T-helper 2 cell (primary cell): ENCODE measurements at places on chromosomes 16 and 17.

DNA sequence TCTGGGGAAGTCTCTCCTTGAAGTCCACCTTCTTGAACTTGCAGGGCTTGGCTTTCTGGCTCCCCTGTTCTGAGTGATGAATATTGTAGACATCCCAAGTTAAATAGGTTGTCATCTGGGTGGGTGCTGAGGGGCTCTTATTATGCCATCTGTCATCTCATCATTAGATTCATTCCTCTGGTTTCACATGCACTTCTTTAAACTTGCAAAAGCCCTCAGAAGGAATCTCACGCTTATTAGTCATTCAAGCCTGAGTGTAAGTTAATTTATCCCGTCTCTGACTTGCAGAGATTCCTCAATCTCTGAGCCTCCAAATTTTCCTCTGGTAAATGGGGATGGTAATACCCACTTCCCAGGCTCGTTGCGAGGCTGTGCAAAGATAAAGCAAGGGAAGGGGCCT lies 5.7 kb downstream of the MGAT5B start:
- DNase-seq: no peak

DNA sequence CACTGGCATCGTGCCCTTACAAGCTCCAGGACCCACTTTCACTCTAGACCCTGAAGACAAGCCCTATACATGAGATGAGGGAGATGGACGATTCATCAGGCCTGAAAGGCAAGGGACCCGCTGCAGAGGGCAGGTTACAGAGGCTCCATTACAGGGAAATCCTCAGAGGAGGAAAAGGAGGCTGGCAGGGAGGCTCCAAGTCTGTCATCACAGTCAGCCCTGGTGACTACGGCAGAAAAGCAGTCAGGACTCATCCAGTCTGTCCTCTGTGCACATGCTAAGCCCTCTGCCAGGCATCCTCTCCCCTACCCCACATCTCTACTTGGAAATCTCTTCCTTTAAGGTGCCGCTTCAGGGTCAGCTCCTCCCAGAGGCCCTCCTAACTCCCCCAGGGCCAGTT lies 197.7 kb upstream of the CDH5 start:
- no peak for DNase-seq

GRCh38 chr16:54817432-54817831 lies 113.2 kb upstream of the IRX5 start:
- no peak for DNase-seq

GRCh38 chr17:81898029-81898866 lies 3.8 kb upstream of the NPB start:
- DNase-seq: no peak

DNA sequence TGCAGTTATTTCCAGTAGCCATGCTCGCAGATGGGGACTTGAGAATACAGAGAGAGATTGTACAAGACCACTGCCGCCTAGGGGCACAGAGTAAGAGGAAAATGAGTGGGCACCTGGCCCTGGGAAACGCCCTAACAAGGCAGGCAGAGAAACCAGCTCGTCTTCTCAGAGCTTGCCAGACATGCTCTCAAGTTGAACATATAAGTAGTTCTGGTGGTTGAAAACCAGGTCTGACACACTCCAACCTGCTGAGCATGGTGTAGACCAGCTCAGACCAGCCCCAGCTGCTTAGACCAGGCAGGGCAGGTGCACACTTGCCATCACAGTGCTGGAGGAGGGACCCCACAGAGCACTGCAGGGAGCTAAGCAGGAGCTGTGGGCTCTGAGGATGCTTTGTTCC lies 250.5 kb downstream of the CPPED1 start:
- DNase-seq: no peak

DNA sequence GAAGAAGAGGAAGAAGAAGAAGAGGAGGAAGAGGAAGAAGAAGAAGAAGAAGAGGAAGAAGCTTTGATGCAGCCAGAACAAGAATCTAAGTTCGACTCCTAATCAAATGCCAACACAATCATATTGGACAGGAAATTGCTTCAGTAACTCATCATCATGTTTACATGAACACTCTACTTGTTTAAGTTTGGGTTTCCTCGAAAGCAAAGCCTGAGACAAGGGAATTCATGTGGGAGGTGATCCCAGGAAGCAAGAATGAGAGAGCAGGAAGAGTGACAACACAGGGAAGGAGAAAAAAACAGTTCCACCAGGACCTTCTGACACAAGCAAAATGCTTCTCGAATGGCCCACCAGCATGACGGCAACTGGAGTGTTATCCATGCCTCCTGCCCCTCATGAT lies 279.0 kb downstream of the PMP22 start:
- DNase-seq: no peak

GRCh38 chr16:78749745-78750268 lies 650.4 kb downstream of the WWOX start:
- no peak for DNase-seq

DNA sequence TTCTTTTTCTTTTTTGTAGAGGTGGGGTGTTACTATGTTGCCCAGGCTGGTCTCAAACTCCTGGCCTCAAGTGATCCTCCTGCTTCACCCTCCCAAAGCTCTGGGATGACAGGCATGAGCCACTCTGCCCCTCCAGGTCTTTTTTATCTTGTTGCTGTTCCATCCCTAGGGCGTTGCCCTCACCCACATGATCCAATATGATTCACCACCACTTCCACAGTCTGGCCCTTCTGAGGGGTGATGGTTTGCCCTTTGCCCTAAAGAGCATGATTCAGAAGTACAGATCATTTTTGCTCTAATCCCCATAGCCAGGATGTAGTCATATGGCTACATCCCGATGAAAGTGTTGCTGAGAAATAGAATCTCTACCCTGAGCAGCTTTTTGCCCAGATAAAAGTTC lies 18.8 kb downstream of the STX4 start:
- DNase-seq: no peak

GRCh38 chr17:50487213-50488096 lies 8.8 kb downstream of the RSAD1 start:
- DNase-seq: no peak

DNA sequence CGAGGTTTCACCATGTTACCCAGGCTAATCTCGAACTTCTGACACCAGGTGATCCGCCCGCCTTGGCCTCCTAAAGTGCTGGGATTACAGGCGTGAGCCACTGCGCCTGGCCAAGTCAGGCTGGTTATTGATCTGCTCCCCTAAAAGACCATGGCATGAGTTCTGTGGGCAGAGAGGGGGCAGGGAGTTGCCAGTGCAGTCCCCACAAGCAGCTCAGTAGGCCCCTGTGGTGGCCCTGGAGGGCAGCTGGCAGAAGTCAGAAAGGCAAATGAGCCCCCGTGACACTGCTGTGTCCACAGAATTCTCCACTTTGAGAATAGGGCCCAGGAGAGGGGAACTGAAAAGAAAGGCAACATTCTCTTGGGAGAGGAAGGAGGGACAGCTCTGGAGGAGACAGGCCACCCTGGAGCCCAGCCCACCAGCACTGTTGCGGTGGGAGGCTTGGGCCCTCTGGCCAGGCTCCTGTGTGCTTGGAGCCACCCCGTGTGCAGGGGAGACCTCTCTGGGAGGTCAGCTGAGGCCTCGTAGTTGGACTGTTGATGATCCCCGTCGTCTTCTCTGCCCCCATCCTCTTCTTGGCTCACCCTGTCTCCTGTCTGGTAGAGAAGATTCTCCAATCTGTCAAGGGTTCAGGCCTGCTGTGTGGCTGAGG lies 2.1 kb upstream of the AMDHD2 start:
- no peak for DNase-seq

GRCh38 chr17:83146347-83146746 lies 66.9 kb downstream of the METRNL start:
- DNase-seq: no peak

DNA sequence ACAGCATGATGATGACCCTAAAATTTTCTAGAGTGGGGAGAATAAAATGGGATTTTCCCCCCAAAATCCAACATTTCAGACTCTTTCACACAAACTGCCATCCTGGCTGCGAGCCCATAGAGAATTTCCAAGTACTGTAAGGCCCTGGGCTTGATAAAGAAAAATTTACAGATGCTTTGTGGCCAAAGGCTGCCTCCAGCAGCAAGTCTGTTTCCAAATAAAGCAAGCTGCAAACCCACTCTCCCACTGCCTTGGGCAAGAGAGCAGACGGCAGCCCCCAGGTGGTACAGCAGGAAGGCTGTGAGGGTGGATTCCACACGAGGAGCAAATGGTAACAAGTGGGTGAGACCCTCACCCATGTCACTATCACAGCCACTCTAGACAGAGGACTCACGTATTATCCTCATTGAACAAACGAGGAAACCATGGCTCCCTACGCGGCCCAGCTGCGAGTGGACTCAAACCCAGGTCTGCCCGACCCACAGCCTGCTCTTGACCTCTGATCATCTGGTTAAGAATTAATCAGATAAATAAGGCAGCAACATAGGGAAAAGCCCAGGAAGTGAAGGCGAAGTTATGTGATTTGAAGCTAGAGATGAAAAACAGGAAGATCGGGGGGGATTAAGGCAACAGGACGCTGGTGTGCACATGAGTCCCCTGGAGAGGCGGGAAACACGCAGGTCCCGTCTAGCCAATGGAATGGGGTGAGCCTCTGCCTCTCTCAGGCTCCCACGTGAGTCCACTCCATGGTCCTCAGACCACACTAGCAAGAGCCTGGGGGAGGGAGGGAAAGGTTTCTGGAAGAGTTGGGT lies 37.4 kb downstream of the AXIN2 start:
- no peak for DNase-seq

GRCh38 chr16:87321336-87322107 lies 4.3 kb upstream of the C16orf95 start:
- no peak for DNase-seq

DNA sequence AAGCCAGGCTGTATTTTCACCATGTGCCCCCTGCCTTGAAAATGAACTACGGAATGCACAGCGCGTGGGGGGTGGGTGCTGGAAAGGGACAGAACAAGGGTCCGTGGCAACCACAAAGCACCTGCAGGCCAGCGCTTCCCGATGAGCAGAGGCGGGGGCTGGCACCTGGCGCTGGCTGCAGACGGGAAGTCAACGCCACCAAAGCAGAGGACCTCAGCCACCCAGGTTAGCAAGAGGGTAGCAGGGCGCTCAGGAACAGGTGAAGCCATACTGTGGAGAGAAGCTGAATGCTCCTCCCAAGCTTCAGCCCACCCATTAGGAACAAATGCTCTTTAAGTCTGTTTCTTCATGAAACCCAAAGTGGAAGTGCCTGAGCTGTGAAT lies 64.7 kb downstream of the KLHDC4 start:
- no peak for DNase-seq

- no peak for DNase-seq
Observed at GRCh38 chr17:83031321-83031945, 48.0 kb upstream of the METRNL start.

- no peak for DNase-seq
Observed at GRCh38 chr17:44315760-44316731, 7.6 kb downstream of the RUNDC3A start.

DNA sequence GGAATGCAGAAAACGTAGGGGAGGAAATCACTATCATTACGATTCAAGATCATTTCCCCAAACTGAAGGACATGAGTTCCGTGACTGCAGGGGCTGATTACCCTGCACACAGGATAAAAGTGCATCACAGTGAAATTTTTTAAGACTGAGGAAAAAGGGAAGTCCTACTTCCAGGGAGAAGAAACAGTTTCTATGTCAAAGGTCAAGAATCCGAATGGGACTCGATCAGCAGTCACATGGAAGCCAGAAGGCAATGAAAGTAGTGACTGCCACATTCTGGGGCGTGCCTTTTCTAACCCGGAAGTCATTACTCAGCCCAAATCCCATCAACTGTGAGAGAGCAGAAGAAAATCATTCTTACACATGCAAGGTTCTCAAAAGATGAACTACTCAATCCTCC lies 12.1 kb downstream of the ZZEF1 start:
- DNase-seq: no peak

DNA sequence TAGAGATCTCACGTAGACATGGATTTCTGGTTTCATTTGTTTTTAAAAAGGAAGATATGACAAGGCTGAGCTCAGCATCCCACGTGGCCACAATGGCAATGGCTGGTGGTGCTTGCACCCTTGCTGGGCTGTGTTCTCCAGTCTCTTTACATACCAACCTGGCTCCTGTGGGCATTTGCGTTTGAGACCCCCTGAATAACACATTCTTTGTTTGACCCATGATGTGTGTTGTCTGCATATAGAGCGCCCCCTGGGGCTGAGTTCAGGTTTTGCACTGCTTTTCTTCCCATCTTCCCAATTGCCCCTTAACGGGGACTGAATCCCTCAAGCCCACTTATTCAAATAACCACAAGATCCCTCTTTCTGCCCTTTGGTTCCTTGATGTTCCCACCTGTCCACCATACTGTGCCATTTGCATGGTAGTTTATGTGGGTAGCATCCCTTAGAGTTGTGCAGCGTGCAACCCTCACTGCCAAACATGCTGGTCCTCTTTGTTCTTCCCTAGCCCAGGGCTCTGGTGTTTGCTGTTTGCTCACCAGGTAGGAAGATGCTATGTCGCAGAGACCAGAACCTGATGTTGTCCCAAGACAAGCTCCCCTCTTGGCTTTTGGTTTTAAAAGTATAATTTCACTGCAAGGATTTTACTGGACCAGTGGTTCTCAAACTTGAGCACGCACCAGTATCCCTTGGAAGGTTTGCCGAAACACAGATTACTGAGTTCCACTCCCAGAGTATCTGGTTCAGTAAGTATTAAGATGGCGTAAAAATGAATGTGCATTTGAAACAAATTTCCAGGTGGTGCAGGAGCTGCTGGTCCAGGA lies 38.5 kb upstream of the NKD1 start:
- no peak for DNase-seq
